ENCODE measurements at places on chromosomes 3 and 15. TPM values are rescaled to one million over a fixed set of nuclear protein-coding genes. Genes with fewer than 3 reads are reported as not detected.

- peaks cover 2% of the 10 kb centered on the region for H3K27me3 ChIP-seq
- no peak overlapping the region for H3K4me3 ChIP-seq
- no peak for DNase-seq
- H3K27ac ChIP-seq, result no peak overlapping the region
- no peaks in the 10 kb centered on the region for H3K36me3 ChIP-seq
- H3K4me1 ChIP-seq, result no peaks in the 10 kb centered on the region
These were observed 109.1 kb upstream of the ATP10A start for GRCh38 chr15:25972141-25972675.

GRCh38 chr3:48950051-48950450 is 31.4 kb downstream of the ARIH2 start:
- H3K4me1 ChIP-seq, result peaks cover 25% of the 10 kb centered on the region
- no peak for DNase-seq
- no peak overlapping the region for H3K4me3 ChIP-seq
- H3K27me3 ChIP-seq, result no peaks in the 10 kb centered on the region
- H3K27ac ChIP-seq, result no peak overlapping the region

DNA sequence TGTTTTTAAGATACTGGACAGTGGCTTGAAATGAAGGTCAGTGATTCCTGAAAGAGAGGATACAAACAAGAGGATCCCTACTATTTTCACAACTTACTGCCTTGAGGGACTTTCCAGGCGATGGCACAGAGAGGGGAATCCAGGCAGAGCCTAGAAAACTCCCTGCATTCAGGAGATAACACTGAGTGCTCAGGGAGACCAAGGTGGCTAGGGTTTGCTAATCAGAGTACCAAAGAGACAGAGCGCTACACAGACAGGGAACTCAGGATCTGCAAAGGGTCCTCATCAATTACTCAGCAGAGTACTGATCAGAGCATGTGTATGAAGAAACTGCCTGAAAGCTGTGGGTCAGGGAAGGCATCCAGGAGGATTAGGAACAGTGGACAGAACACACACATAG is 11.7 kb upstream of the MRPS22 start:
- H3K27me3 ChIP-seq, result peaks cover 21% of the 10 kb centered on the region
- H3K36me3 ChIP-seq, result no peaks in the 10 kb centered on the region
- H3K4me3 ChIP-seq, result no peak overlapping the region
- no peak overlapping the region for H3K27ac ChIP-seq

DNA sequence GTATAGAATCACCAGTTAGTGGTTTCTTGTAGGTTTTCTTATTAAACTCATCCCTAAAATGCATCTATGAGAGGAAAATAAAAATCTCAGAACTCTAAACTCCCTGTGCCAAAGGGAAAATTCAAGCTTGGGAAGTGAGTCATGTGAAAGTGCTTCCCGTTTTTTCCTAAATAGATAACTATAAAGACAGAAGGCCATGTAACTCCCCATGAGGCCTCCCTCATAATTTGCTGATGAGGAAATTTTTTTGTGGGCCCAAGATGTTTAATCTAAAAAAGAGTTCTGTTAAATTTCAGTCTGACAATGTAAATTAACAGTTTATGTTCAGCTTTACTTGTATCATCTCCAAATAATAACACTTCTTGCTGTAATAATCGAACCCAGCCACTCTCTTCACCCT is 1273.9 kb downstream of the OTOL1 start:
- no peak overlapping the region for H3K27ac ChIP-seq
- DNase-seq, result no peak
- H3K36me3 ChIP-seq, result no peaks in the 10 kb centered on the region
- no peak overlapping the region for H3K4me3 ChIP-seq
- no peaks in the 10 kb centered on the region for H3K4me1 ChIP-seq
- H3K27me3 ChIP-seq, result no peaks in the 10 kb centered on the region

DNA sequence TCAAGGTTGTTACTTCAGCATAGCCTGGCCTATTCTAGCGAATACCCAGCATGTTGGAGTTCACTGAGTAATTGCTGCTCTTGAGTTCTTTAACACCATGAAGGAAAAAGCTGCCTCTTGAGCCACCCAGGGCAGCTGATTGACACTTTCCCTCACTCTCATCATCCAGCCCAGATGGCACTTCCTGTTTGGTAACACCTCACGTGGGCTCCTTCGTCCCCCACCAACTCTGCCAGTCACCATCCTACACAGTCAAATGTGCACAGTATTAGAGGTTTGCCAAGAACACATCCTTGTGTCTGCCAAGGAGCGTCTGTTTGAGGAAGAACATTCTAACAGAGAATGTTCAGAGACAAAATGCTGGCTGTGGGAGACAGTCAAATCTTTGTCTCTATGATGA is 266.3 kb downstream of the RPLP1 start:
- DNase-seq, result peak; percentile 56
- H3K36me3 ChIP-seq, result peaks cover 3% of the 10 kb centered on the region

GRCh38 chr3:56838448-56838847 is 36.7 kb upstream of the ARHGEF3 start:
- no peak overlapping the region for H3K27ac ChIP-seq
- H3K4me3 ChIP-seq, result no peak overlapping the region
- DNase-seq, result no peak
- H3K4me1 ChIP-seq, result peaks cover 27% of the 10 kb centered on the region
- H3K27me3 ChIP-seq, result no peaks in the 10 kb centered on the region
- H3K36me3 ChIP-seq, result no peaks in the 10 kb centered on the region

DNA sequence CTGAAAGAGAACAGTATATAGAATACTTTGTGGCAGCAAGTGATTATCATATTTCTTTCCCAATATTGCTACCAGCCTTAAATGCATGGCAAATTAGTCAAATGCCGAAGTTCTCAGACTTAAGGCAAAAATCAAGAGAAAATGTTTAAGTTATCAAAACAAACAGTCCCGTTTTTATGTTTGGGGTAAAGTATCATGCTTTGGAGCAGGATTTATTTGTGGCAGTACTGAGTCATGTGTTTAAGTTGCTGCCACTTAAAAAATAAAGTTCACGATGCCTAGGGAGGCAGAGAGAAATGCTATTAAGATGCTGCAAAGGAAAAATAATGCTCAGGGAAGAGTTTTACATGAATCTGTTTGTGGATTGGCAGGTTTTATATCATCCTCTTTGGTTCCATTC is 417.4 kb upstream of the MDFIC2 start:
- no peak overlapping the region for H3K27ac ChIP-seq
- peaks cover 9% of the 10 kb centered on the region for H3K27me3 ChIP-seq
- no peaks in the 10 kb centered on the region for H3K36me3 ChIP-seq
- H3K4me3 ChIP-seq, result no peak overlapping the region
- no peaks in the 10 kb centered on the region for H3K4me1 ChIP-seq

DNA sequence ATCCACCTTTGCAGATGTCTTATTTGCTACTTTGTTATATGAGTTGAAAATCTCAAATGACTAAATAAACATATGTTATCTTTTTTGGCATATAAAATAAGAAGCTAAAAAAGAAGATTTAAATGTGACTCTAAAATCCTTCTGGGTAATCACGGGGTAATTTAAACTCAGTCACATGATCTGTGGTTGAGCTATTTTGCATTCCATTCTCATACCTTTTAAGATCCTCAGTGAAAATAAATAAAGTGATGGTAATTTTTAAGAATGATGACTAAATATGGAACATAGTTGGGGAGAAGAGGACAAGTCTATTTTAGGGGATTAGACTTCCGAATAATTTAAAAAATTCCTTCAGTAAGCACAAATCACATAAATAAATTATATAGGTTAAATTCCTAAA is 1076.8 kb downstream of the TUSC7 start:
- H3K27me3 ChIP-seq, result no peaks in the 10 kb centered on the region
- H3K36me3 ChIP-seq, result no peaks in the 10 kb centered on the region
- no peaks in the 10 kb centered on the region for H3K4me1 ChIP-seq
- H3K27ac ChIP-seq, result no peak overlapping the region
- no peak for DNase-seq

Gene ARIH1
- total RNA-seq, result 177 TPM

Gene SENP8
- 3.4 TPM for total RNA-seq

Gene MYO5C
- total RNA-seq, result 0.42 TPM

Gene VPS8
- 33.9 TPM for total RNA-seq

Gene HYAL1
- not detected for total RNA-seq

Measured in activated CD4-positive, alpha-beta T cell treated with anti-CD3 and anti-CD28 coated beads for 36 hours (primary cell).